ENCODE measurements at places on chromosomes 5 and 9. TPM values are rescaled to one million over a fixed set of nuclear protein-coding genes. Genes with fewer than 3 reads are reported as not detected.

Gene JAK2
- 5.8 TPM for total RNA-seq

Gene LCN1
- not detected for total RNA-seq

DNA sequence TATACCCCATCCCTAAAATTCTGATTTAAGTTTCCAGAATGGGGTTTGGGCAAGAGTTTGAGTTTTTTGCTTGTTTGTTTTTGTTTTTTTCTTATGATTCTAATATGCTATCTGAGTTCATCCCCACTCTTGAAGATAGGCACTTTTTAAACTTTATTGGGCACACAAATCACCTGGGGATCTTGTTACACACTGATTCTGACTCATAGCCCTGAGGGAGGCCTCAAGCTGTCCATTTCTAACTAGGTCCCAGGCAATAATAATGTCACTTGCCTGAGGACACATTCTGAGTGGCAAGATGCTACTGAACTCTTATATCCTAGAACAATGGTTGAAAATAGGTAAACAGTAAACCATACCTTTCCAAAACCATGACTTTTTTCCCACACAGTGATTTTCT is 22.8 kb upstream of the ABLIM3 start:
- H3K4me1 ChIP-seq = no peaks in the 10 kb centered on the region
- DNase-seq = no peak
- H3K36me3 ChIP-seq = no peaks in the 10 kb centered on the region
- no peaks in the 10 kb centered on the region for H3K27me3 ChIP-seq

DNA sequence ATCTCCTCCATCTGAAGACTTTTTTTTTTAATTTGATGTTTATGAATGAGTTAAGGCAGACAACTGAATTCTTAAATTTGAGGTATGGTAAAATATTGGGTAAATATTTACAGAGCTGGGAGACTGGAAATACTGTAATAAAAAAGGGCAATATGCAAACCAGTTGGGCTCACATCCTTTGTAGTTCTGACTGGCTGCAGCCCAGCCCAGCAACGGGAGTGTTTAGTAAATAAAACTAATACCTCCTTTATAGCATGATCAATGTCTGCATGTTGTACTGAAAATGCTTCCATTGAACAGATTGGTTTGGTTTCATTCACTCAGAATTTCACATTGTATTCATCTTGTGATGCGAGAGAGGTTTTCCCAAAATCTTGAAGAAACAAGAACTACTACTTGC is 365.0 kb downstream of the DMRT2 start:
- H3K27me3 ChIP-seq = no peaks in the 10 kb centered on the region
- DNase-seq = no peak
- no peak overlapping the region for H3K27ac ChIP-seq
- H3K36me3 ChIP-seq = no peaks in the 10 kb centered on the region

GRCh38 chr5:172579403-172579990 is 61.6 kb upstream of the NEURL1B start:
- H3K27ac ChIP-seq = no peak overlapping the region
- H3K4me1 ChIP-seq = peaks cover 9% of the 10 kb centered on the region
- peaks cover 40% of the 10 kb centered on the region for H3K27me3 ChIP-seq
- no peaks in the 10 kb centered on the region for H3K36me3 ChIP-seq
- DNase-seq = no peak

GRCh38 chr9:126235336-126236243 is 91.0 kb upstream of the MVB12B start:
- H3K4me3 ChIP-seq = no peak overlapping the region
- H3K36me3 ChIP-seq = no peaks in the 10 kb centered on the region
- H3K4me1 ChIP-seq = no peaks in the 10 kb centered on the region
- no peak overlapping the region for H3K27ac ChIP-seq
- H3K27me3 ChIP-seq = peaks cover 6% of the 10 kb centered on the region
- no peak for DNase-seq

GRCh38 chr5:3276896-3277295 is 318.7 kb upstream of the IRX1 start:
- H3K4me1 ChIP-seq = no peaks in the 10 kb centered on the region
- no peaks in the 10 kb centered on the region for H3K36me3 ChIP-seq
- no peak for DNase-seq
- H3K27ac ChIP-seq = no peak overlapping the region
- H3K4me3 ChIP-seq = no peak overlapping the region

DNA sequence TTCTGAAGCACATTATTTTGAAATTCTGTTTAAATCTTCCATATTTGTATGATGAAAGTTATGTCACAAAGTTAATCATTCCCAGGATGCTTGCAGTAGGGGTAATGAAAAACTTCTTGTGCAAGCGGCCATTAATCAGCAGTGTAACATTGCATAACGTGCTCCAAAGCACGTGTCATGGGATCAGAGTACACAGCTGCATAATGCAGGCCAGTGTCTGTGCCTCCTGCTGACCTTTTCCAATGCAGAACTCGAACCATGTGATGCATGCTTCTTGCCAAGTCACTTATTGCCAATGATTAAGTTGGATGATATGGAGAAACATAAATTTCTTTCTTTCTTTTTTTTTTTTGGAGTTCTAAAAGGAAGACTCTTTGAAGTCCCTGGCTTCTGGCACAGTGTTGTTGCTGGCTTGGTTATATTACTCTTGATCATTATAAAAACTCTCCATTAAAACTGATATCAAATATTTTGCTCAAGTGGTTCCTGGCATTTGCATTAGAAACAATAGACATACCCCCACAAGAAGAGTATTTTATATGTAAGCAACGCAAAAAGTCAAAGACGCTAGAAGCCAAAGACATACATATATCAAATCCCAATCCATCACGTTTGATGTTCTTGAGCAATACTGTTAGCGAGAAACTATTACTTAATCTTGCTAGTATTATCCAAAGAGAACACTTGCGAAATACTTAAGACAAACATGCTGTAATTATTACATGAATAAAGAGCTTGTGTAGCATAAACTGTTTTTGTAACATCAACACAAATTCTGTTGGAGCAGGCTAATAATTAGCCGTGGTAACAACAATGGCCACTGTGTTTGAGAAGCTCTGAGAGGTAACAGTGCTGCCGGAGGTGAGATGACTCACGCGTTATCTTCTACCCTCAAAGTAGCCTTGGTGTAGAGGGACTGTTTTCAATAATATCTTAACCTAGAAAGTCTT is 164.2 kb downstream of the AUH start:
- H3K27ac ChIP-seq = peak overlapping the region; percentile 100
- no peaks in the 10 kb centered on the region for H3K27me3 ChIP-seq
- H3K36me3 ChIP-seq = no peaks in the 10 kb centered on the region
- peaks cover 75% of the 10 kb centered on the region for H3K4me1 ChIP-seq
- H3K4me3 ChIP-seq = no peak overlapping the region
- DNase-seq = peak; percentile 99

- peaks cover 2% of the 10 kb centered on the region for H3K27me3 ChIP-seq
- no peaks in the 10 kb centered on the region for H3K4me1 ChIP-seq
- no peak overlapping the region for H3K4me3 ChIP-seq
- H3K27ac ChIP-seq = no peak overlapping the region
- no peak for DNase-seq
Observed at GRCh38 chr9:37692622-37693221, 42.0 kb downstream of the FRMPD1 start.

DNA sequence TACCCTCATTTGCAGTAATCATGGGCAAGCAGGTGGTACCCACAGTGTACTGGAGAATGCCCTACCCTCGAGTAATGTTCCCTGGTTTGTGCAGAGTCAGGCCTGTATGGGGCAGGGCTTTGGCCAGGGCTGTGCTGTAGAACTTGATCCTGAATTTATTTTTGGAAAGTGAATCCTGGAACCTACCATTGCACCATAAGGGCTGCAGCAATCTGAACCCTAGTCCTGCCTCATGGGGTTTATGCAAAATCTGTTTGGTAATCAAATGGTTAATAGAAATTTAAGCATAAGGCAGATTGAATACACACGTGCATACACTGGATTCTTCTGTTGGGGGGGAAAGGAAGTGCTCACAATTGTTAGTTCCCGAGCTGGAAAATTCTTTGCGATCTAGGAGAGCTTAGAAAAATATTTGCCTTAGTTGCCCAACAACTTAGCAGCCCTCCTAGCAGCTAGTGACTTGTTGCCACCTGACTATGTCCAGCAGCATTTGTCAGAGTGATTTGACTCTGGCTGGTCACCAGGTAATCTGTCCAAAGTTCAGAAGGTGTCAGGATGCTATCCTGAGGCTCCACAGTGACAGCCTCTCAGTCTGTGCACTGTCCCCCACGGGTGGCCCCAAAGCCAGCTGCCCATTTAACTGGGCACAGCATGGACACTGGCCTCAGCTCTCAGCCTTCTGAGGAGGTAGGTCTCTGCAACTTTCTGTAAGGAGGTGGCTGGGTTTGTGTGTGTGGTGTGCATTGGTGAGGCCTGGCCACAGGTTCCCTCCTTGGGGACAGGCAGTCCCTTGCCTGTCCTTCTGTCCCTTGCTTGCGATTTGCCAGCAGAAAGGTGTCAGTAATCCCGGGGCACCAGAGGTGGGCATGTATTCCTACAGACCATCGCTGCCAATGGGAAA is 8.3 kb downstream of the MVB12B start:
- DNase-seq = peak; percentile 99
- peak overlapping the region; percentile 78 for H3K4me3 ChIP-seq
- H3K27me3 ChIP-seq = no peaks in the 10 kb centered on the region
- peaks cover 95% of the 10 kb centered on the region for H3K4me1 ChIP-seq
- peaks cover 3% of the 10 kb centered on the region for H3K36me3 ChIP-seq

DNA sequence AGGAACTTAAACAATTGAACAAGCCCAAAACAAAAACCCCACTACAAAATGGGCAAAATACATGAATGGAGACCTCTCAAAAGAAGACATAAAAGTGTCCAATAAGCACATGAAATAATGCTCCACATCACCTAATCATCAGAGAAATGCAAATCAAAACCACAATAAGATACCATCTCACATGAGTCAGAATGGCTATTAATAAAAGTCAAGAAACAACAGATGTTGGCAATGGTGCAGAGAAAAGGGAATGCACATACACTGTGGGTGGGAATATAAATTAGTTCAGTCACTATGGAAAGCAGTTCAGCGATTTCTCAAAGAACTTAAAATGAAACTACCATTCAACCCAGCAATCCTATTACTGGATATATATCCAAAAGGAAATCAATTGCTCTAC is 337.4 kb upstream of the GRIA1 start:
- H3K27ac ChIP-seq = no peak overlapping the region
- no peak overlapping the region for H3K4me3 ChIP-seq
- no peaks in the 10 kb centered on the region for H3K27me3 ChIP-seq
- no peaks in the 10 kb centered on the region for H3K36me3 ChIP-seq
- no peak for DNase-seq
